ENCODE measurements at places on chromosomes 7 and 10.

GRCh38 chr10:63446716-63447440 is 18.9 kb downstream of the JMJD1C start:
- DNase-seq: no peak

DNA sequence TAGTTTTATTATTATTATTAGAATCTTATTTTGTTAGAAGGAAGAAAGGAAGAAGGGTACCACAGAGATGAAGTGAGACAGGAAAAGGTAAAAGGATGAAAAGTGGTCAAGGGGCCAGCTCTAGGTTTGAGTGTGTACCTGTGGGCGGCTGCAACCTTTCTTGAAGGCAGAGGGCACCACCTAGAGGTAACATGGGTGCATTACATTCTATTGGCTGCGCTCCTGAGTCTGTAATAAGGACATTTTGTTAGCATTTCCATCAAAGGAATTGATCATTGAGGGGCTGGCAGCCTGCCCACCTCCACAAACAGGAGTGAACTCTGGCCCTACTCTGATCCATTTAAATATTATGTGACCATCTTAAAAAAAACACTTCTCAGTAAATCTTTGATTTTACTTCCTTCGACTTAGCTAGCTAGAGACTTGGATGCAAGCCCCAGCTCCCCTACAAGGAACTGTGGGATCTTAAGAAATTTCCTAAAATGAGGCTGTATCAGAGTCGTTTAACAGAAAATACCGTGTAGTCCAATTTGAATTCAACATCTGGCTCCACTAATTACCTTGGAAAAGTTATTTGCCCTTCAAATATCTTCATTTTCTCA is 610.4 kb downstream of the IPMK start:
- DNase-seq: peak; percentile 33

- no peak for DNase-seq
These were observed 80.2 kb downstream of the PRTFDC1 start for GRCh38 chr10:24872049-24872789.

DNA sequence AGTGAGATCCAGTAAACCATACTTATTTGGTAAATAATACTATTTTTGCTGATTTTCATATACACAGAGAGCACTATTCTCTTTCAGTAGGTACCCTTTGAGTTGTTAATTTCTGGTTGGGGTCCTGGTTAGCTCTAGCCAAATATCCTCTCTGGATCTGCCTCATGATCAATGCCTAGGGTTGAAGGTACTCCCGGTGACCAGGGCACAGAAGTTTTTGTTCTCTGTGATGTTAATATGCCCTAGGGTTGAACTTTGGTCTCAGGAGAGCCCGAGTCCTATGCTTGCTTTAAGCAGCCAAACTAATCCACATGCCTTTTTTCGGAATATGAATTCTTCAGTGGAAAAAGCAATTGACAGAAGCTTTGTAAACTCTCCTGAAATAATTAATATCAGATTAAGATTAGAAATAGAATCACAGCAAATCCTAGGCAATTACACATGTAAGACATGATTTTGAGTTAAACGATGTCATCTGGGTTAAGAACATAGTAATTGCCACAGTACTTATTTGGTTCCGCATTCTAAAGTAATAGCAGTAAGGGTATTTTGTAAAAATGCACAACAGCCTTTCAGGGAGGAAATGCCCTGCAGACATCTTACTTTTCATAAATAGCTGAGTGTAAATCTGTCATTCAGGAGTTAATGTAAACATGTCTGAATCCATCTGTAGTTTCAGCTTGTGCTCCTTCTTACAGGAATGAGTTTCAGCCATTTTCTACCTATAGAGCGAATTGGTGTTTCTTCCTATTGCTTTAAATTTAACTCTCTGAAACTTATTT is 10.1 kb downstream of the CHN2 start:
- peak; percentile 47 for DNase-seq

GRCh38 chr7:129886167-129886817 is 66.5 kb downstream of the UBE2H start:
- DNase-seq: no peak

- no peak for DNase-seq
These were observed 174.2 kb downstream of the PLXNA4 start for GRCh38 chr7:132402096-132402495.

DNA sequence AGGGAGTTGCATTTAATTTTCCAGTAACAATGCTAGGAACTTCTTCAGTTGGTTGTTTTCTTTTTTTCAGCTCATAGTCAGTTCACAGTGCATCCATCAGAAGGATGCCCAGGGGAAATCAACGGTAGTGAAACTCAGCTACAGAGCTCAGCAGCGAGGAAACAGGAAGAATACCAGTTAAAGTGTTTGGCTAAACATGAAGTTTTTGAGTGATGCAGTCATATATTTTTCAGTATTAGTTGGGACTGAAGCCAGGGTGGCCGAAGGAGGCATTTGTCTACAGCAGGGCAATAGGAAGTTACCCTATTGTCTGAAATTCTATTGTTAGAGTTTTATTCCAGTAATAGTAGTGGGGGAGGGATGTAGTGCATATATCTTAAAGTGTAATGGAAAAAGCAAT is 45.3 kb upstream of the MALRD1 start:
- no peak for DNase-seq

GRCh38 chr7:46932306-46932675 is 649.6 kb downstream of the TNS3 start:
- DNase-seq: no peak

DNA sequence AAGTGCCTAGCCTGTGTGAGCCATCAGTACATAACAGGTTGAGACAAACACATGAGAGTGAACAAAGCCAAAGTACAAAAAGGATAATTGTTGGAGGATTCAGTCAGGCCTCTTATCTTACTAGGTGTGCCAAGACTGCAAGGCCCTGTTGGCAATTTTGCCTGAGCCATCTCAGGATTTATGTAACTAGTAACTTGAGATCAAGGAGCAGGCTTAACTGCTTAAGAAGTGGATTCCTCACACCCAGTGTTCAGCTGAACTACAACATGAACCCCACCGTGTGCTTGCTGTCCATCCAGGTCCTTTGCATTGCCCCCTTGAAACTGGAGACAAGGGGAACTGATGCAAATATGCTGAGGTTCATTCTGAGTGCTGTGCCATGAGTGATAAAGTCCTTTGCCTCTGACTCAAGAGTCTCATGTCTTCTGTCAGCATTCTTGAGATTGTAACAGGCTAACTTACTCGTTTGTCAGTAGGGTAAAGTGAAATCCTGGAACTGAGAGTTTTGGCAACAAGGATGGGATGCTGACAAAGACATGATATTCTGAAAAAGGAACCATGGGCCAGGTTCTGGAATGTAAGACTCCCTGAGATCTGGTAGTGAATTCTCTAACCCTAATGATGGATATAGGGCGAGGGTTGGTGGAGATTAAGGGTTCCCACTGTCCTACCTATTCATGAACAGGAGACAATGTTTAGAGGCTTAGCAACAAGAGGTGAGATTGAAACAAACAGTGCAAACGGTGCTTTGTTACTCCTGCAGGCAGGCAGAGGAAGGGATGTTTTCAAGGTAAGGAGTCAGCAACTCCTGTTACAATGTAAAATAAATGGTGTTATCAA is 44.1 kb upstream of the GATAD1 start:
- no peak for DNase-seq

- DNase-seq: no peak
These were observed 20.0 kb upstream of the GATA3 start for GRCh38 chr10:8034466-8035005.

DNA sequence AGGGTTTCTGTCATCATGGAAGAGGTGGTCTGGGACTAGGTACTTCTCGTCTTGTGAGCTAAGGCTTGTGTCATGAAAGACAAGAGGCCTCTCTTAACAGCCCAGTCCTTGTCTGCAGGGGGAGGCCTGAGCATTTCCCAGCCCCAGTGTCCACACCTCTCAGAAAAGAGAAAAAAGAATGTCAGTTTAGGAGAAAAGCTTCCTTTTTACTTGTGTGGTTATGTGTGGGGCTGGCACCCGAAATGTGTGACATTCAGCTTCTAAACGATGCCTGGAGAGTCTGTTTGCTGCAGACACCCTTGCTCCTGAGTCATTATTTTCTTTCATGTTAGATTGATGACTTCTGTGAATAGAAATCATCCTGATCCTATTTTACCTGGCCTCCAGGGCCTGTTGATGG is 67.4 kb downstream of the LANCL2 start:
- DNase-seq: no peak

DNA sequence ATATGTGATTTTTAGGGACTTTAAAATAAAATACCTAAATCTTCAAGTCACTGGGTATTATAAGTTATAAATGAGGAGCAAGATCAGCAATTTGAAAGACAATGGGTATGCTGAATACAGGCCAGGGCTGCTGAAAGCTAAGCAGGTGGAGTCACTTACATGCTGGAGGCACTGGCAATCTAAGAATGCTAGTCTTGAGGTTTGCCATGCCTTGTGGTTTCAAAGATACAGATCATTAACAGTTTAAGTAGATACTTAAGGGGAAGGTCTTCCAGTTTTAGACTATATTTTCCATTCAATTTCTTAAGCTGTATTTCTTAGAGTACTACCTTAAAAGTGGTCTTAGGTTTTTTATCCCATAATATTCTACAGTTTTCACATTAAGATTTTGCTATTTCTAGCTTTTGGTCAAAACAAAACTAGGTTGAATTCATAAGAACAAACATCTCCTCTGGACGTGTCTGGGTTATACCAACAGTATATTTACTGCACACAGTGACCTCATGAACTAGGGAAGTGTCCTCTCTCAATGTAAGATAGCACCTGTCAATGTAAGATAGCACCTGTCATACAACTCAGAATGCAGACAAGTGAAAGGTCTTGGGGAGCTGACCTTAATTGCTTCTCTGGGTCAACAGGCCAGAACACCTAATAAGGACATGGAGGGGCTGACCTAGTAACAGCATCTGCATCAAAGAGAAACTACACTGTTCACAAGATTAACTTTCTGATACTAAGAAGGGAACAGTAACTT is 2.0 kb downstream of the SRI start:
- no peak for DNase-seq

GRCh38 chr10:44382131-44382858 is 2.6 kb downstream of the CXCL12 start:
- DNase-seq: no peak

GRCh38 chr7:130593033-130593432 is 75.5 kb downstream of the COPG2 start:
- no peak for DNase-seq

GRCh38 chr10:33332183-33333065 is 2.0 kb downstream of the NRP1 start:
- DNase-seq: no peak

GRCh38 chr7:1743481-1744230 is 73.6 kb downstream of the ELFN1 start:
- no peak for DNase-seq

DNA sequence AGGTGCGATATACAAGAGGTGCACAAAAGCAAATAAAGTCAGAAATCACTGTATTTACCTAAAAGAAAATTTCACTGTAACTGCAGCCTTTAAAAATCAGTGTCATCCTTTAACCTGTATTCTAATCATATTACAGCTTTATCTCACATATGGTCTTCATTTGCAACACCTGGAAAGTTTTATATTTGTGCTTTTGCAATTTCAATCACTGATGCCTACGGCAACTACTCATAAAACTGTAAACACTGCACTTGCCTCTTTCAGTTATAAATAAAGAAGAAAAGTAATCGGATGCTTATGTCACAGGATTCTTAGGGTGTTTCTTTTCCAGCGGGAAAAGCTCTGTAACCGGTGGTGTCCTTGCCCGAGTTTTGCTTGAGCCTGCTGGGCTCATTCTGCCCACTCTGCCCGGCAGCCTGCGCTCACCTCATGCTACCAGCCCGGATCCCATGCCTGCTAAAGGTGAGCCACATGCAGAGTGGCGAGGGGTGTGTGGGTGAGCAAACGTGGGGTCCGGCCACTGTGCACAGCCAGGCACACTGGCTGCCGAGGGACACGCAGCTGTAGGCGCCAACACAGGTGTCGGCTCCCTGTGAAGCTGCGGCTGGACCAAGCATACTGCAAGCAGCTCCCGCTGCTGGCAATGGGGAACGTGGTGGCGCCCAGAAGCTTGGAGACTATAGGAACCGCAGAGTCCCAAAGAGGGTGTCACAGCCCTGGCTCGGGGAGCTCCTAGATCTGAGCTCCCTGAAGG is 56.3 kb upstream of the ABCB5 start:
- no peak for DNase-seq

- no peak for DNase-seq
These were observed 355.7 kb upstream of the AKR1E2 start for GRCh38 chr10:4470231-4470835.

DNA sequence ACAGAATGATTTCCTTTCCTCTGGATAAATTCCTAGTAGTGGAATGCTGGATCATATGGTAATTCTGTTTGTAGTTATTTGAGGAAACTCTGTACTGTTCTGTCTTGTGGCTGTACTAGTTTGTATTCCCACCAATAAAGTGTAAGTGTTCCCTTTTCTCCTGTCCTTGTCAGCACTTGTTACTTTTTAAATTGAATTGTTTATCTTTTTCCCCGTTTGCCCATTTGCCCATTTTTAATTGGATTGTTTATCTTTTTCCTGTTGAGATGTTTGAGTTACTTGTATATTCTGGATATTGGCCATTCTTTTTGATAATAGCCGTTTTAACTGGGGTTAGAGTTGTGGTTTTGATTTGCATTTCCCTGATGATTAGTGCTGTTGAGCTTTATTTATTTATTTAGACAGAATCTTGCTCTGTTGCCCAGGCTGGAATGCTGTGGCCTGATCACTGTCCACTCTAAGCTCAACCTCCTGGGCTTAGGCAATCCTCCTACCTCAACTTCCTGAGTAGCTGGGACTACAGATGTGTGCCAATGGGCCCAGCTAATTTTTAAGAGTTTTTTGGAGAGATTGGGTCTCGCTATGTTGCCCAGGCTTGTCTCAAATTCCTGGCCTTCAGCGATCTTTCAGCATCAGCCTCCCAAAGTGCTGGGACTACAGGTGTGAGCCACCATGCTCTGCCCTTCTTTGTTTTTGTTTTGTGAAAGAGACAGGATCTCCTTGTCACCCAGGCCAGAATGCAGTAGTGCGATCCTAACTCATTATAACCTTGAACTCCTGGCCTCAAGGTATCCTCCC is 23.0 kb downstream of the BMPR1A start:
- DNase-seq: no peak

GRCh38 chr7:36370046-36370445 is 19.6 kb upstream of the ANLN start:
- no peak for DNase-seq

- no peak for DNase-seq
These were observed 87.5 kb downstream of the UBE2H start for GRCh38 chr7:129865093-129865924.

DNA sequence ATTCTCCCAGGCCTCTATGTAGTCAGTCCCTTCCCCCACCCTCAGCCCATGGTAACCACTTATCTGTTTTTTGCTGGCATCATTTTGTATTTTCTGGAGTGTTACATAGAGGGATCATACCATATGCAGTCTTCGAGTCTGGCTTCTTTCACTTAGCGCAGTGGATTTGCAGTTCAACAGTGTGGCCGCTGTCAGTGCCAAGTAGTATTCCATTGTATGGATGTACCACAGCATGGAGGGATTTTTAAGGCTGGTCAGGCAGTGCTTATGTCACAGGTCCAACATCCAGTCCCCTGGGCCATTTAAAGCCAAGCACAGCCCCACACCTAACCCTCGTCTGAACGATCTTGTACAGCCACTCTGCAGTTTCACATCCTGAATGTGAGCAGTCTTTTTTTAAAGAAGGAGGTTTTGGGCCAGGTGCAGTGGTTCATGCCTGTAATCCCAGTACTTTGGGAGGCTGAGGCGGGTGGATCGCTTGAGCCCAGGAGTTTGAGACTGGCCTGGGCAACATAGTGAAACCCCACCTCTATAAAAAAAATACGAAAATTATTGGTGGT is 121.8 kb downstream of the CUX1 start:
- DNase-seq: no peak

GRCh38 chr7:141221007-141221612 is 147.2 kb downstream of the TMEM178B start:
- no peak for DNase-seq

GRCh38 chr7:16479591-16479990 is 14.1 kb upstream of the SOSTDC1 start:
- no peak for DNase-seq
